ENCODE measurements at places on chromosomes 13 and 19. TPM values are rescaled to one million over a fixed set of nuclear protein-coding genes. Genes with fewer than 3 reads are reported as not detected.

MBD3L4 gene
- not detected for polyA plus RNA-seq

CPAMD8 gene
- polyA plus RNA-seq: 2.4 TPM

CDX2 gene
- not detected for polyA plus RNA-seq

PSG1 gene
- polyA plus RNA-seq: 0.28 TPM

KEAP1 gene
- polyA plus RNA-seq: 66.1 TPM

RUBCNL gene
- polyA plus RNA-seq: 2.9 TPM

ZNF491 gene
- polyA plus RNA-seq: 3.5 TPM

FGF21 gene
- not detected for polyA plus RNA-seq

LILRB4 gene
- polyA plus RNA-seq: 0.63 TPM

DPF1 gene
- 3.7 TPM for polyA plus RNA-seq

GRCh38 chr13:49759503-49759902, 33.0 kb downstream of the KPNA3 start:
- no peak for DNase-seq

GRCh38 chr13:51158365-51158764, 47.3 kb upstream of the C13orf42 start:
- DNase-seq: no peak

- DNase-seq: no peak
Observed at GRCh38 chr13:18964942-18965341, 216.7 kb downstream of the TUBA3C start.

DNA sequence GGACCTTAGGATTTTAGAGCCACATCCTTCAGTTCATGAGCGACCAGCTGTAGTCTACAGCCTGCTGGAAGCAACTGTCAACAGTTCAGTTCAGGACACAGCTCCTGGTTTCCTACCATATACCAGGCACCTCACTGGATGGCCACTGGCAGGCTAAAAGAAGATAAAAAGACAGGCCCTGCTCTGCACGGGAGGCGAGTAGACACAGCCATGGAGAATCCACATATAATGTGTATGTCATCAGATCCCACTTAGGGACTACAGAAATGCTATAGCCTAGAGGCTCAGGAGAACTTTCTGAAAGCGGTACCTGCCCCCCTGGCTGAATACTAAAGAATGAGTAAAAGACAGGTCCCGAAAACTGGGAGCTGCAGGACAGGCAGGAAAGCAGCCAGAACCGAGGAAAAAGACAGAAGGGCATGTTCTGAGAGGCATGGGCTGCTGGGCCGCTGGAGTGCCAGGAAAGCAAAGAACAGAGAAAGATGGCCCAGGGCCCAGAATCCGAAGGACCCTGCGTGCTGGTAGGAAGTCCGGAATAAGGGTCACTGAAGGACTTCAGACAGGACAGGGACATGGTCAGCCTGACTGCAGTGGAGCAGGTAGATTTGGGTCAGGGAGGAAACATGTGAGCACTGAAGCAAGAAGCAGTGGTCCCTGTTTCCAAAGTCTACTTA, 23.5 kb downstream of the DZIP1 start:
- DNase-seq: no peak

GRCh38 chr19:1361601-1362386, 21.9 kb upstream of the NDUFS7 start:
- DNase-seq: no peak

DNA sequence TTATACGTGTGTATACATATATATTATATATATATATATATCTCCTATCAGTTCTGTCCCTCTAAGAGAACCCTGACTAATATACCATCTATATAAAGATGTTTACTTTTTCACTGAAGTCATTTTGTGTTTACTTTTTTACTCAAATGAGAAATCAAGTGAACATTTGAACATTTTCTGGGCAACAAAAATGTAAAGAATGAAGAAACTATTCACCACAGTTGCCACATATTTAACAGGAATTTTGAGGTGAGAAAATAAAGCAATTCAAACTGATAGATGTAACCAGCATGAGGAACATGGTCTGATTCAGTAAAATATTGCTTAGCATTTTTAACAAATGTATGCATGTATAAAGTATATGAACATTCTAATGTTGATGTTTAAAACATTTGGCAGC, 299.2 kb upstream of the KLHL1 start:
- no peak for DNase-seq

DNA sequence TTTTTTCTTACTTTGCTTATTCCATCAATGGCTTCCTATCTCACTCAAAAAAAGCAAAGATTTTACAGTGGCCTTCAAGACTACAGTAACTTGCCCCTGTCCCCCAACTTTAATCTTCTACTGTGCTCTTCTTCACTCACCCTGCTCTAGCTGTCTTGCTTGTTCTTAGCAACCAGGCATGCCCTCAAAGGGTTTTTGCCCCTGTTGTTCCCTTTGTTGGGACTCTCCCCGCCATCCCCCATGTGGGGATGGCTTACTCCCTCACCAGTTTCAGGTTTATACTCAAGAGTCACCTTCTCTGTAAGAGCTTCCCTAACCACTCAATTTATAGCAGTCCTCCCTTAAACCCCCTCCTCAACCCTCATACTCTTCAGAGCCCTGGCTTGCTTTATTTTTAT, 5.4 kb downstream of the MTMR6 start:
- DNase-seq: no peak

GRCh38 chr13:59776924-59777690, 386.6 kb downstream of the DIAPH3 start:
- no peak for DNase-seq

DNA sequence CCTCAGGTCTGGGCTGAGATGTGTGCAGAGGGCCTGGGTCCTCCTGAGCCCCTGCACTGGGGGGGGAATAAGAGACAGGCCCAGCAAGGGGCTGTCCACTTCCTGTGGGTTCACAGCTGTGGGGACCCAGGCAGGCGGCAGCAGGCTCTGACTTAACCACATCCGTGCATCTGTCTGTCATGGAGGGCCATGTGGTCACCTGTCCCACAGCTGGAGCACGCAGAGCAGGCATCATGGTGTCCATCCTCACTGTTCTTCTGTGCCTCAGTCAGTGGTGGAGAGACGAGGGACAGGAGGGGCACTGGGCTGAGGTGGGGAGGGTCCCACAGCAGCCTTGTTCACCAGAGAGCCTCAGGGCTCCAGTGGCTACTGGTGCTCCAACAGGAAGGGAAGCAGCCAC, 16.3 kb upstream of the KIR3DL3 start:
- no peak for DNase-seq

DNA sequence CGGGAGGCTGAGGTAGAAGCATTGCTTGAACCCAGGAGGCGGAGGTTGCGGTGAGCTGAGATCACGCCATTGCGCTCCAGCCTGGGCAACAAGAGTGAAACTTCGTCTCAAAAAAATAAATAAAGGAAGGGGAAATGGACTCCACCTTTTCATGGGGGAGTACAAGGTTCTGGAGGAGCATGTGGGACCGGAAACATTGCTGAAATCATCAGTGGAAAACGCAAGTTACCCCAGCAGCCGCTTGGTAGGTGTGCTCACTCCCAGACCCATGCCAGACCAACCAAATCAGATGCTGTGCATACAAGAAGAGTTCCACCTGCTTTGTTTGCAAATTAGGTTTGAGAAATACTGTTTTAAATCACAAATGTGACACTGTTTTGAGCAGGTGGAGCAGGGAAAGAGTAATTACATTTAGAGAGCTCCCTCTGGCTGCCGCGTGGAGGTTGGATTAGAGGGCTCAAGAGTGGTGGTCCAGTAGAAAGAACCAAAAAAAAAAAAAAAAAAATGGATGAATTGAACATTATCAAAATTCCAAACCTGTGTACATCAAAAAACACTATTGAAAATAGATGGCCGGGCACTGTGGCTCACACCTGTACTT, 4.9 kb downstream of the ERICH4 start:
- DNase-seq: no peak

DNA sequence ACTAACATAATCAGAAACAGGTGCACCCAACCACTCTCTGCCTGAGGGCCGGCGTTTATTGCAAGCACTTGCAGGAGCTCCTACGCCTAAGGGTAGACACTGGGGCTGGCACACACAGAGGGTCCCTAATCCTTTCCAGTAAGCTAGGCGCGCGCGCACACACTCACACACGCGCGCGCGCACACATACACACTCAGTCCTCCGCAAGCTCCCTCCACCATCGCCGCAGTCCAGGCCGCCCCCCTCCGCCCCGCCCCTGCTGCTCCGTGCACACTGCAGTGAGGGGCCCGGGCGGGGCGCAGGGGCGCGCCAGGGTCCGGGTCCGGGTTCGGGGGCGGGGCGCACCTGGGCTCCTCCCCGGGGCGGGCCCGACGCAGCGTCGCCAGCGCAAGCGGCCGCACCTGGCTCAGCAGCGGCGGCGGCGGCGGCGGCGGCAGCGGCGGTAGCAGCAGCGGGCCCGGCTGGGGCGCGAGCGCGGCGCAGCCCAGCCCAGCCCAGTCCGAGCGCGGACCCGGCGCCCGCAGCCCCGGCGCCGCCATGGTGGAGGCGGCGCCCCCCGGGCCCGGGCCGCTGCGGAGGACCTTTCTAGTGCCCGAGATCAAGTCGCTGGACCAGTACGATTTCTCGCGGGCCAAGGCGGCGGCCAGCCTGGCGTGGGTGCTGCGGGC, at the start of gene CAMSAP3:
CAMSAP3 (plus strand) TSS at position 398 of the 668 bp plus-strand sequence; CDS start at position 538, 140 bp downstream.
- no peak for DNase-seq

DNA sequence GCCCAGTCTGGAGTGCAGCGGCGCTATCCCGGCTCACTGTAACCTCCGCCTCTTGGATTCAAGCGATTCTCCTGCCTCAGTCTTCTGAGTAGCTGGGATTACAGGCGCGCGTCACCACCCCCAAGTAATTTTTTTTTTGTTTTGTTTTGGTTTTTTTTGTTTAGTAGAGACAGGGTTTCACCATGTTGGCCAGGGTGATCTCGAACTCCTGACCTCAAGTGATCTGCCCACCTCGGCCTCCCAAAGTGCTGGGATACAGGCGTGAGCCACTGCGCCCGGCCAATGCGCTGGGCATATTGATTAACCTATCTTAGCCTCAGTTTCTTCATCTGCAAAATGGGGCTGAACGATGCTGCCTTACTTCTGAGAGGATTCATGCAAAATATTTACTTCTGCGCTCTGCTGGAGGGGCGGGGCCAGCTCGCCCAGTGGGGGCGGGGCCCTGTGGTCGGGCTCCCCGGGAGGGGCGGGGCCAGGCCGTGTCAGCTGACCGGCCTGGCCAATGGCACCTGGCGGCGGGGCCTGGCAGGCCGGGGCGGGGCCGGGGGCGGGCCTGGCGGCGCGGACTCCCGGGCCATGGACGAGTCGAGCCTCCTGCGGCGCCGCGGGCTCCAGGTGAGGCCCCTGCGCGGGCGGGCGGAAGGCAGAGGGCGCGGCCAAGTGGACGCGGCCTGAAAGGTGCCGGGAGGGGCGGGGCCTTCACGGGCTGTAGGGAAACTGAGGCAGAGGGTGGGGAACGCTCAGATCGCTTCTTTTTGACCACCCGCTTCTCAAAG, at the start of gene MAST3:
MAST3 (plus strand) TSS at position 562 of the 776 bp plus-strand sequence; CDS start at position 577, 15 bp downstream.
- DNase-seq: no peak

DNA sequence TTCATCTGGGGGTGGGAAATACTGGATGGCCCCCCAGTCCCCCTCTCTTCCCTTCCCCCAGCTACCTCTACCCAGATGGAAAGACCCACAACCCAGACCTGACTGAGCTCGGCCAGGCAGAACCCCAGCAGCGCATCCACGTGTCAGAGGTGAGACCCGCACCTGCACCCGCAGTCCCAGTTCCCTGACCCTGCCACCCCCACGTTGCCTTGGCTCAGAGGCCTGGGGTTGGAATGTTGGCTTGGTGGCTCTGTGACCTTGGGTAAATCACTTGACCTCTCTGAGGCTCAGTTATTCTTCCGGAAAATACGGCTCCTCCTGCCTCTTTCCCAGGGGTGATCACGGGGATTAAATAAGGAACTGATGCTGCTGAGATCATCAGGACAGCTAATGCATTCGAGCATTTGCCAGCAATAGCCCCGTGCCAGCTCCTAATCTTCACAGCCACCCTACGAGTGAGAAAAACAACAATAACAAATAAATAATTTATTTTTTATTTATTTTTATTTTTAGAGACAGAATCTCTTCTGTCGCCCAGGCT, 12.3 kb downstream of the CBLC start:
- no peak for DNase-seq

- DNase-seq: peak; percentile 52
Observed at GRCh38 chr19:7681340-7682174, 924 bp downstream of the TRAPPC5 start.

GRCh38 chr19:40740747-40741146, 9.5 kb downstream of the ACTMAP start:
- no peak for DNase-seq

DNA sequence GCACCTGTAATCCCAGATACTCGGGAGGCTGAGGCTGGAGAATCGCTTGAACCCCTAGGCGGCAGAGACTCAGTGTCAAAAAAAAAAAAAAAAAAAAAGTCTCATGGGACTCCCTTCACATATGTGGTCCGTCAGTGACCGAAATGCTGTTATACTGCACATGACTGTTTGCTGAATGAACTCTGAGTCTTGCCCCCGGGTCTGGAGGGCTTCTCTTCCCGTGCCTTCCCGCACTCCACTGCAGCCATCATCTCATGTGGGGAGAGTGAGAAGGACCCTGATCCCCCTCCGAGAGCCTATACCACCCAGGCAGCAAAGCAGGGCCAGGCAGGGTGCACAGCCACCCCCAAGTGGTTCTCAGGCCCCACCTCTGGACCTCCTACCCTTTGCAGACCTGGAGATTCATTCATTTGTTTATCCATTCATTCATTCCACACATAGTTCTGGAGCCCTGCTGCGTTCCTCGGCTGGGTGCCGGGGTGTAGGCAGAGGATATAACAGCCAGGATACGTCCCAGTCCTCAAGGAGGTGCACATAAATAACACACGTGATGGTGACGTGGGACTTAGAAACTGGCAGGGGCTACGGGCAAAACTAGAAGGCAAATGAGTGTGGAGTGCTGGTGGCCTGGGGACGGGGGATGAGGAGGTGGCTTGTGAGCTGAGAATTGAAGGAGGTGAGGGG, 14.2 kb downstream of the NDUFA11 start:
- DNase-seq: no peak

- no peak for DNase-seq
Observed at GRCh38 chr19:17873786-17874757, 2.3 kb downstream of the SLC5A5 start.

All from forelimb muscle (tissue), 1 donor.